ENCODE measurements at places on chromosomes 5 and 9. TPM values are rescaled to one million over a fixed set of nuclear protein-coding genes. Genes with fewer than 3 reads are reported as not detected.

The OR1L8 gene
- not detected for total RNA-seq

The DCTN3 gene
- 31.4 TPM for total RNA-seq

The TRPM3 gene
- 0.38 TPM for total RNA-seq

The CNTNAP3 gene
- 0.58 TPM for total RNA-seq

The SV2C gene
- not detected for total RNA-seq

The NSG2 gene
- total RNA-seq = 0.25 TPM

The IL3 gene
- total RNA-seq = not detected

The VCAN gene
- total RNA-seq = 2.3 TPM

The ACTBL2 gene
- total RNA-seq = not detected

The PCDHB5 gene
- 0.33 TPM for total RNA-seq

The CD274 gene
- total RNA-seq = 1.0 TPM
